ENCODE measurements at places on chromosomes 2 and 18.

DNA sequence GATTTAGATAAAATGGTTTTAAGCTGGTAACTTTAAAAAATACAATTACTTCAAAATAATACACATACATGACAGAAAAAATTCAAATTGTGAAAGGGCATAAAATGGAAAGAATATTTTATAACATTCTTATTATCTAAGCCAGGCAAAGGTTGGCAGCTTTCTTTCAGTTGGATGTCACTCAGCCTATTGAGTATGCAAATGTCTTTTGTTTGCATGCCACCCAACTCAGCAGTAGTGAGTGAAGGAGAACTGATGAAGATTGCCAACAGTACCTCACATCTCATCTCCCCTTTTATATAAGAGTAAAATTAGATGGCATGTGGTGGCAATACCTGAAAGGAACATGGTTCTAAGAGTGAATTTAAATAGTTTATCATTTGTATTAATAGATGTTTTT, 24.8 kb downstream of the BMPR2 start:
- no peak for DNase-seq

DNA sequence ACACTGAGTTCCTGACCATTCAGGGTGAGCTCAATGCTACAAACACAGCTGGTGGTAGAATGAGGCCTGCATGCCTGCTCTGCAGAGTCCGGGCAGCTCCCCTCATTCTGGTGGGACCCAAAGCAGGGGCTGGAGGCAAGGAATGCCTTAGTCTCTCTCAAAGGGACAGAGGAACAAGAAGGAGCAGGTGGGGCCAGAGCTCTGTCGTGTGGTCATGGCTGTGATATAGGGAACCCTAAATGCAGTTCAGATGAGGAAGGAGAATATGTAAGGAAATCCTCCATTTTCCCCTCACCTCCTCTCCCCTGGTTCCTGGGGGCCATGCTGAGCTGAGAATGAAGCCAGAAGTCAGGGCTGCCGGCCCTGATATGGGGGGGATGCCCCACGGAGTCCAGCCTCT, 334.3 kb downstream of the CYP26B1 start:
- no peak for DNase-seq

GRCh38 chr2:156522864-156523440, 86.8 kb downstream of the GPD2 start:
- DNase-seq, result no peak

DNA sequence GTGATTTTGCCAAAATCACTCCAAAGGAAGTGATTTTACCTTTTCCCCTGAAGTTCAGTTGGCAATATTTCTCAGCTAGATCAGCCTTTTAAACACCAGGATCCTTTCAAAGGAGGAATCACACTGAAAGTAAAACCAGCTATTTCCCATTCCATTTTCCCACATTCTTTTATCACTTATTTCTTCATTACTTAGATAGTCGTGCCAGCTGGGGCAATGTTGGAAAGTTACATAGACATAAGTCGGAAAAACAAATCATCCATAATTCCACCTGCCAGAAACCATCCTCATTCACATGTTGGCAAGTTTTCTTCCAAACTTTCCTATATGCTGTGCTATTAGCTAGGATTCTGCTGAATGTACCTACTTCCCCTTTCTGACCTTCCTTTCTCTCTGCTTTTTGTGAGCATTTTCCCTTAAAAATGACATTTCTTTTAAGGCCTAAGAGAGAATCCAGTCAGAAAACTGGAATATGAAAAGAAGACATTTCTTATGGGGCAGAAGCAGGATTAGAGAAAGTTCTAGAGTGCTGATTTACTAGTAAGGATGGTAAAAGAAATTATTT, 170.0 kb upstream of the STK17B start:
- no peak for DNase-seq

- DNase-seq, result peak; percentile 40
Observed at GRCh38 chr18:79725486-79725885, 45.9 kb downstream of the CTDP1 start.

DNA sequence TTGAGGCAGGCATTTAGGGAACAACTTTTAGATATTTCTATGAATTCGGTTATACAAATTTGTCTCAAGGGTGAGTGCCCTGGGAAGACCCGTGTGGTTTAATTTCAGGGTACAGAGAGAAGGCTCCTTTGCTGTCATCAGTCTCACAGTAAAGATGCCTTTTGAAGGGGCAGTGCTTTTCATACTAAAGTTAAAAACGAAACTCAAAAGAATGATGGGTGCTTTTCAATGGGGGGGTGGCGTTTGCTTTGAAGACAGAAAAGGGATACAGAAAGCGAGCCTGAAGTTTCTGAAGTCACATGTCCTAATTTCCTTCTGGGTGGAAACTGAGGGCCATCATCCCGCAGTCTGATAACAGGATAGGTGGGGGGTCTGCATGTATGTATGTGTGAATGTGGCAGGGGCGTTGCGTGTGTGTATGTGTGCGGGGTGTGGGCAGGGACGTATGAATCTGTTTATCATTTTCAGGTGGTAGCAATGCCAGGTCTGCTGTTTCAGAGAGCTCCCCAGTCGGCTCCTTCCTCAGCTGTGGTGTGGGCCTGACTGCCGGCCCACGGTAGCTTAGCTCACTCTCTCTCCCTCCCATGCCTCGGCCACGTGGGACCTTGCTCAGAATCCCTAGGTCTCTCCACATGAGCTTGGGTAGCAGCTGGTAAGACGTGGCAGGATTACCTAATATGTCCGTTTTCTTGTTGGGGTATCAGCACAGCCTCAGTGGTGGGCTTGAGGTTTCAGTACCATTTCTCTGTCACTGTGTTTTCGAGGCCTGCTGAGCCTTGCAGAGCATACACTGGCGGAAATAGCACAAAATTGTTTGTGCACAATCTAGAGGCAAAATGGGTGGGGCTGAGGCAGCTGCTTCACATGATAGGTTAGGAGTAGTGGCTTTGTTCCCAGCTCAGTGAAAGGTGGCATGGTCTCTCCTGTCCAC, 32.7 kb downstream of the ARHGAP25 start:
- no peak for DNase-seq

GRCh38 chr2:202555356-202555755, 79.4 kb upstream of the FAM117B start:
- DNase-seq, result no peak

GRCh38 chr2:120398051-120398995, 52.4 kb downstream of the INHBB start:
- DNase-seq, result no peak

DNA sequence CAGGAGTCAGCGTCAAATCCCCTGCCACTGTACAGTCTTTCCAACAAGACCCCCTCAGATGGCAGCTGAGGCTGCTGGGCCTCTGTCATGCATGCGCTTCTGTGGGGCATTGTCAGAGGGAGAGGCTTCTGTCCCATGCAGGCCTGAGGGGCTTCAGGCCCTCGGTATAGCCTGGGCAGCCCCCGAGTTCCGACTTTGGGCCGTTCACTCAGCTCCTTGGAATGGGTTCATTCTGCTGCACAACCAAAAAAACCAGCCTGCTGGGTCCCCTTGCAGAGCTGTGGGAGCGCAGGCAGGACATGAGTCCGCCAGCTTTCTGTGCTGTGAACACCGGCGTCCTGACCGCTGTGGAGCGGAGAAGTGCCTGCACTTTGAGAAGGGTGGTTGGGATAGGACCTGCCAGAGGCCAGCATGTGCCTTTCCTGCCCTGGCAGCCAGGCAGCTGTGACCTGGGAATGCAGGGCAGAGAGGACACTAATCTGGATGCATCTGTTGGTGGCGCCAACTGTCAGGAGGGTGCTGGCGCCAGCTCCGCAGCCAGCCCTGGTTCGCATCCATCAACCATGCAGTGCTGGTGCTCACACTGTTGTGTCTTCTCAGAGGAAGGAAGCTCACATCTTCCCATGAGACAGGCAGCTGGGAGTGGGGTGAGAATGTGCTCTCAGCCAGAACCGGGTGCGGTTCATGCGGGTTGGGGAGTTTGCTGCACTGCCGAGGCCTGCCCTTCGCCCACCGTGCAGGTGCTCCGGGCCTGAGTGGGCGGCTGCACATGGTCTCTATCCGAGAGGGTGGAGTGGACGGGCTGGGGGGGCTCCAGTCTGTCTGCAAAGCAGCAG, 14.3 kb downstream of the ARHGEF4 start:
- no peak for DNase-seq

DNA sequence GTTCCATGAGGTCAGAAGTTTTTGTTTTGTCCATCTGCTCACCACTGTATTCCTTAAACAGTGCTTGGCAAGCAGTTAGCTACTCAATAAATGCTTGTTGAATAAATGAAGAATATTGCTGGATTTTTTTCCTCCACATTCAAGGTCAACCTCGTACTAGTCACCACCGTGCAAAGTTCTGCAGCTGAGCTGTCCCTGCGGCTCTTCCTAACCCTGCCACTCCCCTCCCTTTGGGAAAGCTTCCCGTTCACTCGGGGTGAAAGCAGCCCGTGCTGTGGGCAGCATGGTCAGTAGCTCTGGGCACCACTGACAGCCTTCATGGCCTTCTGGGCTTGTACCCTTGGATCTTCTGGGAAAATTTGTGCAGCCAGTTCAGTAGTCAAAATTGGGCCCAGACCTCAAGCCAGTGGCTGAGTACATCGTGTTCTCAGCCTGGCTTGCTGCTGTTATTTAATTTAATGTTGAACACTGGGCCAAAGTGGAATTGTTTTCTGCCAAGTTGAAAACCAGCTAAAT, 469.3 kb upstream of the RAB12 start:
- no peak for DNase-seq

GRCh38 chr2:28108143-28108542, 217.6 kb downstream of the BABAM2 start:
- DNase-seq, result no peak

DNA sequence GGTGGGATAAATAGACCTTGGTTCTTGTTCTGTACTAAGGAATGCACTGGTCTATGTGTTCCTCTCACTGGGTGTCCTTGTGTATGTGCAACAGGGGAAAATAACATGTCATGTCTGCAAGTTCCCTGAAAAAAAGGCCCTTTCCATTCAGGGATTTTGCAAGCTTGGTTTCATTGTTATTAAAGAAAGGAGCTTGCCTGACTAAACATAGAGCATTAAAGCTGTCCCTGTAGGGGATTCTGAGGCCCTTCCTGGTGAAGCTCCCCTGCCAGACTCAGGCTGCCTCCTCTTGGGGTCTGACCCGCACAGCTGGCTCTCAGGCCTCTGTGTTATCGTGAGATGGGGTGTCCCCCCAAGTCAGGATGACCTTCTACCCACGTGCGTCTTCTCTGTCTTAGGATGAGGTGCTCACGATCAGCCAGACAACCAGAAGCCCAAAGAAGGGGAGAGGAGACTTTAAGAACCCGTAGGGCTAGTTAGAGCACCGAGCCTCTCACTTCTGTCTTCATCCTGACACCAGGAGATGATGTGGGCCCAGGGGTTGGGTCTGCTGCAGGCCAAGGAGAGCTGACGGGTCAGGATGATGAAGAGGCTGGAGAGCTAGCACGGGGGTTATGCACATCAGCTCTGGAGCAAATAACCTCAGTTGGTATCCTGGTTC, 21.2 kb downstream of the CAPG start:
- peak; percentile 36 for DNase-seq

GRCh38 chr18:26931659-26932058, 66.2 kb upstream of the AQP4 start:
- no peak for DNase-seq

GRCh38 chr2:98769784-98770183, 38.9 kb upstream of the MGAT4A start:
- no peak for DNase-seq

- DNase-seq, result no peak
Observed at GRCh38 chr2:107530046-107530445, 296.6 kb upstream of the RGPD4 start.

- DNase-seq, result no peak
Observed at GRCh38 chr2:239101071-239101470, 253.2 kb downstream of the TWIST2 start.

GRCh38 chr2:12304564-12305171, 412.1 kb upstream of the TRIB2 start:
- no peak for DNase-seq

- no peak for DNase-seq
Observed at GRCh38 chr2:128536925-128537620, 218.4 kb upstream of the HS6ST1 start.

- DNase-seq, result no peak
Observed at GRCh38 chr2:9076210-9076609, 72.7 kb upstream of the MBOAT2 start.

DNA sequence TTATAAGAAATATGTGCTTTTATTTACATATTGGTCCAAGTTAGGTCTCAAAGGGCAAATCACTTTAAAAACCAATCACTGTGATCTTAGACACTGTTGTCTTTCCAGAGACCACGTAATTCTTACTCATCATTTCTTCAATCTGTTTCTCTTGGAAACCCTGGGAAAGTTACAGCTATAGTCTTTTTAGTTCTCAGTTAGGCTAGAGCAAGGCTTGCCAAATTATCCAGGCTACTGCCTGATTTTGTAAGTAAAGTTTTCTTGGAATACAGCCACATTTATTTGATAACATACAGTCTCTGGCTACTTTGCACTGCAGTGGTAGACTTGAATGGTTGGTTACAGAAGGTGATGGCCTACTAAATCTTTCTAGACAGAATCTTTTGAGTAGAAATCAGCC, 106.0 kb downstream of the KIAA1328 start:
- no peak for DNase-seq

DNA sequence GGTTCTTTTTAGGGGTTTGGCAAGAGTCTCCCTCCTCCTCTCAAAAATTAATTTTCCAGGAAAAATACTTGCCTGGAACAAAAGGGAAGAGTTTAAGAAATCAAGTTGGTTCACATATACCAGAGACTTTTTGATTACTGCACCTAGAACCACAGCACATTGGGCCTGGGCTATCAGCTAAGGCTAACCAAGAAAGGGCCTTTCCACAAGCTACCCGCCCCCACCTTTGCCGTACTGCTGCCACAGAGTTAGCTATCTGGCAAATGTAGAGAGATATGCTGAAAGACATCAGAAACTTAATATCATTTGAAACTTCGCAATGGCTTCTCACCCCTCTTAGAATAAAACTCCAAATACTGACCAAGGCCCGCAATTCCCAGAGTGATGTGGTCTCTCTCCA, 76.9 kb downstream of the AAK1 start:
- DNase-seq, result no peak

- DNase-seq, result no peak
Observed at GRCh38 chr2:216261042-216261537, 111.2 kb downstream of the MARCHF4 start.

DNA sequence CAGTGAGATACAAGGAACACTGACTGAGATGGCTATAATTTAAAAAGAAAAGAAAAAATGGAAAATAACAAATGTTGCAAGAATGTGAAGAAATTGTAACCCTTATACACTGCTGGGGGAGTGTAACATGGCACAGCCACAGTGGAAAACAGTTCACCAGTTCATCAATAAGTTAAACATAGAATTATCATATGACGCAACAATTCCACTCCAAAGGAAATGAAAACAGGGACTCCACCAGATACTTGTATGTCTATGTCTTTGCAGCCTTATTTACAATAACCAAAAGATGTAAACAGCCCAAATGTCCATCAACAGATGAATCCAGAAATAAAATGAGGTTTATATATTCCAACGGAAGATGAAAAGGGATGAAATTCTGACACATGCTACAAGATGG, 30.8 kb downstream of the DDX18 start:
- DNase-seq, result no peak

Measured in chondrocyte (in vitro differentiated cells).